ENCODE measurements at places on chromosomes 3 and 15.

GRCh38 chr3:21328711-21329390, 422.2 kb downstream of the ZNF385D start:
- DNase-seq, result no peak

GRCh38 chr3:123640311-123640710, 55.5 kb upstream of the HACD2 start:
- no peak for DNase-seq

DNA sequence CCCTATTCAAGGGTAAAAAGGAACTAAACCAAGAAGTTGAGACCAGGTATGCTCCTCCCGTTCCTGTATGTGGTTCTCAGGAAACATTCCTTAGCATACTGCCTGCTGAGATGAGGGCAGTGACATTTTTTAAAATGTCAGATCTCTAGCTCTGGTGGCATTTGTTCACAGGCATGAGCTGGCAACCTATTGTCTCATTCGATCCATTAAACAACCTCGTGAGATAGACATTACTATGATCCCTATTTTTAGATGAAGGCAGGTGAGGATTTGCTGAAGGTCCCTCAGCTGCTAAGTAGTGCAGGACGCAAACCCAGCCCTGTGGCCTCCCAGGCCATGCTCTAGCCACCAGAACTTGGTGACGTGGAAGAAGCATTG, 74.9 kb downstream of the SIDT1 start:
- DNase-seq, result no peak

- no peak for DNase-seq
Measured at GRCh38 chr3:183800243-183800863, 25.0 kb downstream of the MAP6D1 start.

DNA sequence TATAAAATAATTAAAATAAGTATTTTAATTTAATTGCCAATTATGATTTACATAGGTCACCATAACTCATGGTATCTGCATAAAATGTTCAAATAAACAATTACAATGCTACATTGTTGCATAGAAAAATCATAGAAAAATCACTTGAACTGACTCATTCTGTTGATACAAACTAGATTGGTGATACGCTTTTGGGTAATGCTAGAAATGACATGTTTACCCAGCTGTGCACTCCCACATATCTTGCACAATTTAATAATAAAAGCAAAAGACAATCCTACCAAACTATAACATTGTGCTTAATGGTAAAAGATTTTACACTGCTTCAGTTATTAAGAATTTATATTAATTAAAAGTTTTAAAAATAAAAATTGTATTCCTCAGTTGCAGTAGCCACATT, 45.8 kb upstream of the FBXL22 start:
- no peak for DNase-seq

DNA sequence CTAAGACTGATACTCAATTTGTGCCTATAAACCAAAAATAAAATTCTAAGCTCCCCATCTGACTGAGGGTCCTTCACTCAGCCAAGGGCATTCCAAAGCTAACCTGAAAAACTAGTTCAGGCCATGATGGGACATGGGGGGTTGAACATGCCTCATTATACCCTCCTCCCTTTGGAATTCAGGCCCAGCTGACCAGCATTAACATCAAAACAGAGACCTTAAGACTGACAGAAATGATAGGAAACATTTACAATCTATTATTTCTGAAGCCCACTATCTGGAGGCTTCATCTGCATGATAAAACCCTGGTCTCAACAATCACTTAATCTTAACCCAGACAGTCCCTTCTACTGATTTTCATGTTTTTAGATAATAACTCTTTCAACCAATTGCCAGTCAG, 140.4 kb downstream of the ANO10 start:
- DNase-seq, result no peak

GRCh38 chr3:103617961-103618360, 1183.1 kb downstream of the ZPLD1 start:
- DNase-seq, result no peak

DNA sequence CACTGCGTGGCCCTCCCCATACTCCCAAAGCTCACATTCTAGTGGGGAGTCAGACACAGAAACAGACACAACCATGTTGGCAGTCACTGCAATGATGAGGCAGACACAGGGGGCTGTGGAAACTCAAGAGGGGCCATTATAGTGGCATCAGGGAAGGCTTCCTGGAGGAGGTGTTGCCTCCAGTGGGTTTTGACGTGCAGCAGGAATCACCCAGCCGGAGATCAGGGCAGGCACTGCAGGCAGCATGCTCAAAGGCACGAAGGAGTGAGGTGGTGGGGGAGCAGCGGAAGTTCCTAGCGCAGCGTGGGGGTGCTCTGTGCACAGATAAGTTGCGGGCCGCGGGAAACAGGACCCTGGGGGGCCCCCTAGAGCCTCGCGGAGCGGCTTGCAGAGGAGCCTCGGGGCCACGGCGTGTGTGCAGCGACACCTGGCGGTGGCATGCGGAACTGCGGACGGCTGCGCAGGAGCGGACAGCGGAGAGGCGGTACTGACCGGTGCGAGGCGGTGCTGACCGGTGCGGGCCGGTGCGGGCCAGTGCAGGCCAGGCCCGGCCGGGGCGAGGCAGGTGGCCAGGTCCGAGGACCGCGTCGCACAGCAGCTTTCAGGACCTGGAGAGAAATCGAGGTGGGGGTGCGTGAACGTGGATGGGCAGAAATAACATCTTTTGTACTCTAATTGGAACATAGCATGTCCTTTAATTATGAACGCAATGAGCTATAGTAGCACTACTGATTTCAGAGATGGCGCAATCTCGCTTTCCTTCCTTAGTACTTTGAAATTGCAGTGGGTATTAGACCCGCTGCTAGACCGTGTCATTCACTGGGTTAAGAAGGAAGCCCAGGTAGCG, 101.5 kb downstream of the FBLN2 start:
- DNase-seq, result no peak

GRCh38 chr3:119301662-119302061, 7.5 kb downstream of the ARHGAP31 start:
- DNase-seq, result no peak
